ENCODE measurements at places on chromosomes 3 and 15.

DNA sequence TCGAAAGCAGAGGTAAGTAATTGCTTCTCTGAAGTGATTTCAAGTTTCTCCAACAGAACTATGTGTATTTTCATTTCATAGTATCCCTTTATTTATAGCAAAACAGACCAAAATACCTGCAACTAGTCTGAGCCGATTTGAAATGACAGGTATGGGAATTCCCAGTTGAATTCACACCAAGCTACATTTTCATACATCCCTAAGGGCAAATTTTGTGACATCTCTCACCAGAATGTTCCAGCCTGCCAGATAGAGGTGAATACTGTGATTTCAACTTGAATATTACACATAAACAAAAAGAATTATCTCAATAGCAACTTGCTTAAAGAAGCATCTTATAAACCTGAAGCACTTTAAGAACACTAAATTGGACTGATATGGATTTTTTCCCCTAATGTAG lies 235.7 kb downstream of the SLC9A9 start:
- DNase-seq, result no peak

DNA sequence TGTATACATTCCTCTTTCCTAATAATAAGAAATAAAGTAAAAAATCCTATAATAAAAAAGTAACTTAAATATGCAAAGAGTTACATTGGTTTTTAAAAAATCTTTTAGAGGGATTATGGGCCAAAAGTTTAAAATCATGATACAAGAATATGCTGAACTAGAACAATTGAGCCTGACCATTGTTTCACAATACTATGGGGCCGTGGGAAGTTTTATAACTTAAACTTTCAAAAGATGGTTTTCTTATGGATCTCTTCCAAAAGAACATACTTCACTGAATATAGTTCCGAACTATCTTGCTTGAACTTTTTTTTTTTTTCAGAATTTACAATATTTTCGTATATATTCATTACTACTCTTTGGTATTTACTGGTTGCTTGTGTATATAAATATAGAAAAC lies 97.6 kb downstream of the NFKBIZ start:
- no peak for DNase-seq

- DNase-seq, result peak; percentile 39
Observed at GRCh38 chr15:63539521-63539920, 35.1 kb downstream of the USP3 start.

DNA sequence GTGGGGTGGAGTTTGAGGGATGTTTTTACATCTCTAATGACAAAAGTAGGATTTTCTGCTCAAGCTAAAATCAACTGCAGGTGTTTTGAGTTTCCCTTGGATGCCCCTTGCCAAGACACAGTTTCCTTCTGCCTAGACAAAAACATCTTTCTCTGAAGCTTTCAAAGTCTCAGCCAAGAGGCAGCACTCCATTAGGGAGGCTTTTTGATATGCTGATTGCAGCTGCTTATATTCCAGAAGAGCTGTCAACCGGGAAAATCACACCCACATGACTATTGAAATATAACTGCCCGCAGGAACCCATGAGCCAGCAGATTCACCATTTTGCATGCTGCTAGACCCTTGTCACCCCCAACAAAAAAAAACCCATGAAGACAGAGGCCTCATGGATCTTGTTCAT lies 27.5 kb upstream of the ZNF148 start:
- no peak for DNase-seq

DNA sequence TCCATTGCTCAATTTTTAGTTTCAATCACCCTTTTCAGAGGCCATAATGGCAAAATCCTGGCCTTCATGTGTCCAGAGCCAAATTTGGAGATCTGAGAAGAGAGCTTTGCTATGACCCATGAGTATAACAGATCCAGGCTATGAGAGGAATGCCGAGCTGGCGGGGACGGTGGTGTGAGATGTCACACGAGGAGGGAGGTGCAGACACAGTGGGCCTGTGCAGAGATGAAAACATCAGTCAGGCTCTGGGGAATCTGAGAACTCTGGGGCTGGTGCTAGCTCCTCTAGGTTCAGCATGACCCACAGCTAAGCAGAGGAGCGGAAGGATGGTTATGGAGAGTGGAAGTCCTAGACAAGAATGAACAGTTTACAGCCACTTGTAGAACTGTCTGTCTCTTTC lies 398.3 kb upstream of the ATP10A start:
- DNase-seq, result no peak

DNA sequence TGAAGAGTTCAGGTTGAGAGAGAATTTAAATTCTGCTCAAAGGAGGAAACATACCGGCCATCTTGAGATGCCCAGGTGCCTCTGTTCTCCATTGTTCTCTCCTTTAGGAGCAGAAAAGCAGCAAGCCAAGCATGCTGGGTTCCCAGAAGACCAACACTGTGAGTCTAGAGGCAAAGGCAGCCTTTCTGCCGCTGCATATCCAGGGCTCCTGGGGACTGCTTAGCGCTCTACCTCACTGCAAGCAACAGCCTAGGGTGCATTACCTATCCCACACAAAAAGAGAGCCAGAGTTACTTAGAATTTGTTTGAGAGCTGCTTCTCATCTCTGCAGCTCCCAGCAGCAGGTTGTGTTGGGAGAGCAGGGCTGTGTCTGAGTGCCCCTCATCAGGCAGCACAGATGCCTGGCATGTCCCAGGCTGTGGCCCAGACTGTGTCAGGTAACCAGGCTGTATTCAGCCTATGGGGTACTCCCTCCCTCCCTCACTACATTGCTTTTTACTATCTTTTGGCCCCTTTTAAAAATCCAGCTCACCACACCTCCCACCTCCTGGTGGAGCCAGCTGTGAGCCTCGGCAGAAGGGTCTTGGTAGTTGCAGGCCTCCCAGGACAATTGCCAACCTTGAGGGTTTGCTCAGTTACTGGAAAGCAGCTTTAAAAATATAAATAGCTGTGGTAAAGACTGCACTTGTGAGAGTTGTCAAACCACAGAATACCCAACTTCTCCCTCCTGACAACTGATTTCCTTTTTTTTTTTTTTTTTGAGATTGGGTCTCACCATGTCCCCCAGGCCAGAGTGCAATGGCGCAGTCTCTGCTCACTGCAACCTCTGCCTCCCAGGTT lies 30.2 kb downstream of the BCL2L10 start:
- DNase-seq, result no peak

- DNase-seq, result no peak
Observed at GRCh38 chr3:171142985-171143384, 116.5 kb upstream of the SLC2A2 start.

DNA sequence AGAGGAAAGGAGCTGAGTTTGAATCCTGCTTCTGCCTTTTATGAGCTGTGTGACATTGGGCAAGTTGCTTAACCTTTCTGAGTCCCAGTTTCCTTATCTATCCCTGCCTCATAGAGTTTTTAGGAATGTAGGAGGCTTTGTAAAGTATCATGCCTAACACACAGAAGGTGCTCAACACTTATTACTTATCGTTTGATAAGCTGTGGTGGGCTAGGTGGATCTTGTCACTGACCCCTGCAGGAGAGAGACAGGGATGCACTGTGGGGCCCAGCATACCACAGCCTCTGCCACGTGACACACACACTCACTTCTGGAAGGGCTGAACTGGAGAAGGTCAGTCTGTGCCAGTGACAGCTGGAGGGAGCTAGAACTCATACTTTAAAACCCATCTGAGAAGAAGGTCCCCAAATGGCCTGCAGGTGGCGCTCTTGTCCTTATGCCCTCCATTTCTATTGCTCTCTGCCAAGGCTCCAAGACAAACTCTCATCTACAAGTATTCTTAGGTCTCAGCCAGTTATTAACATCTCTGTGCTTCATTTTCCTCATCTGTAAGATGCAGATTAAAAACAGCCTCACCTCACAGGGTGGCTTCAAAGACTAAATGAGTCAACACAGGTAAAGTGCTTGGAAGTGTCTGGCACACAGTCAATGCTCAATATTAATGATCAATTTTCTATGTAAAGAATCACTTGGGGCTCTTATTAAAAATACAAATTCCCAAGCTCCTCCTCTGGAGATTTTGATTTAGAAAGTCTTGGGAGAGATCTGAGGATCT lies 57.5 kb upstream of the HACD2 start:
- peak; percentile 93 for DNase-seq
